ENCODE measurements at places on chromosomes 11 and 22.
A peak's percentile ranks its signal among the peaks of the same experiment; 100 is the strongest.

DNA sequence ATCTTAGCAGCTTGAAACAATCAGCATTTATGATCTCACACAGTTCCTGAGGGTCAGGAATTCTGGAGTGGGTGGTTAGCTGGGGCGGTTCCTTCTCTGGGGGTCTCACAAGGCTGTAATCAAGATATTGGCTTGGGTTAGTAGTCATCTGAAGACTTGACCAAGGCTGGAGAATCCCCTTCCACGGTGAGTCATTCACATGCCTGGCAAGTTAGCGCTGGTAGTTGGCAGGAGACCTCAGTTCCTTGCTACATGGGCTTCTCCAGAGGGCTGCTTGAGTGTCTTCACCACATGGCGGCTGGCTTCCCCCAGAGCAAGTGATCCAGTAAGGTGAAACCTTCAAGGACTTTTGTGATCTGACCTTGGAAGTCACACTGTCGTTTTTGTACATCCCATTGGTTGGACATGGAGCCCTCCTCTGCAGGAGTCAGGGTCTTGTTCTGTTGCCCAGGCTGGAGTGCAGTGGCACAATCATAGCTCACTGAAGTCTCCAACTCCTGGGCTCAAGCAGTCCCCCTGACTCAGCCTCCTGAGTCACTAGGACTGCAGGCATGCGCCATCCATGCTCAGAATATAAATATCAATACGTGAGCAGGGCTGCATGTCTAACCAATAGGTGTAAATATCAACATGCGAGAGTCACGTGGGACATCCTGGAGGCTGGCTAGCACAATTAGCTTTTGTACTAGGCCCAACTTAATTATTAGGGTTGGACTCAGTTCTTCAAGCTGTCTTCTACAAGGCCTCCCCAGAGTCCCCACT is 7.2 kb upstream of the NIPSNAP1 start:
- DNase-seq: no peak

GRCh38 chr22:44701824-44702478 is at the start of gene PRR5:
TSS of gene PRR5 (plus strand) at chr22:44702204. CDS start at chr22:44702475, 271 bp downstream.
- DNase-seq: no peak

- no peak for DNase-seq
Observed at GRCh38 chr11:20048246-20048645, 112.0 kb downstream of the DBX1 start.

GRCh38 chr22:35183917-35184316 is 73.4 kb upstream of the HMGXB4 start:
- DNase-seq: no peak

- DNase-seq: no peak
Observed at GRCh38 chr22:36016684-36017083, 11.9 kb downstream of the RBFOX2 start.

- peak; percentile 16 for DNase-seq
Observed at GRCh38 chr11:129375751-129376657, at the start of gene BARX2. TSS of gene BARX2 (plus strand) at chr11:129375848. CDS start at chr11:129376036, 188 bp downstream.

GRCh38 chr11:115674176-115674936 is 170.1 kb upstream of the CADM1 start:
- no peak for DNase-seq

DNA sequence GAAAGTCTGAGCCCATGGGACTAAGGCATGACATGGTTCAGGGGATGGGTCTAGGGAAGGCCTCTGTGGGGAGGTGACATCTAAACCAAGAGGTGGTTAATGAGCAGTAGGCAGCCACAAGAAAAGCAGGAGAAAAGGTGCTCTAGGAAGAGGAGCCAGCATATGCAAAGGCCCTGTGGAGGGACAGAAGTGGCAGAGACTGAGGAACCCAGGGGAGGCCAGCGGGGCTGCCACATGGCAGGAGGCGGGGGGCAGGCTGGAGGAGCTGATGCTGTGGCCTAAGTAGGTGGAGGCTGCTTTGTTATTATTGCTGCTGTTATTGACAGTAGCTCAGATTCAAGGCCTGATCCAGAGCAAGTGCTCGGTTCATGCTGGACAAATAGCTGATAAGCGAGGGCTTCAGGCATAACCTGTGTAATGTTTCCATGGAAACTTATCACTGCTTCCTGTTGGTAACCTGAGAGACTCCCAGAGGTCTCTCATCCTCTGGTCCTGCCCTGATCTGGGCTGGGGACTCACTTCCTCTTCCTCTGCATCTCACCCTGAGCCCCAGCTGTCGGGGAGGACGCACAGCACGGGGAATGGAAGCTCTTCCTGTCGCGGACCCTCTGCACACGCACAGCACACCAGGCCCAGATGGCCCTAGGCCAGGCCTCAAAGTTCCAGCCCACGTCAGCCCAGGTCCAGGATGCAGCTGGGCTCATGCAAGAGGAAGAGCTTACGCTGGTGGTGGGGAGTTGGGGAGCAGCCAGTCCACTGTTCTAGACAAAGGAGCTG is 75.2 kb upstream of the TP53I11 start:
- no peak for DNase-seq

DNA sequence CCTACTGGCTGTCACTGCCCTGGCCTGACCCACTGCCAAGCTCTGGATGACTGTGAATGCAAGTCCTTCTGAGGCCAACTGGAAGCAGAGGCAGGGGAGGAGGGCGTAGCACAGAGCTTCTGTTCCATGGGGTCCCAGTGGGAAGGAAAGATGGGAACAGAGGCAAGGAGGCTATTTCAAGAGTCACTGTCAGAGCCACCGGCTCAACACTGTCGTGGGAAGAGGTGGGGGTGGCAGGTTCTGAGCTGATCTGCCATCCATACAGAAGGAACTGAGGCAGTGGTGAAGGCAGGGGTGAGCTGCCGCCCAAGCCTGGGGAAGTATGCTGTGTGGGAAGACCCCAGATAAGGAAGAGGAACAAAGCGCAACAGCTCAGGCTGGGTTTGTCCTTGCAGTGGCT is 54.7 kb downstream of the SGSM3 start:
- DNase-seq: no peak

DNA sequence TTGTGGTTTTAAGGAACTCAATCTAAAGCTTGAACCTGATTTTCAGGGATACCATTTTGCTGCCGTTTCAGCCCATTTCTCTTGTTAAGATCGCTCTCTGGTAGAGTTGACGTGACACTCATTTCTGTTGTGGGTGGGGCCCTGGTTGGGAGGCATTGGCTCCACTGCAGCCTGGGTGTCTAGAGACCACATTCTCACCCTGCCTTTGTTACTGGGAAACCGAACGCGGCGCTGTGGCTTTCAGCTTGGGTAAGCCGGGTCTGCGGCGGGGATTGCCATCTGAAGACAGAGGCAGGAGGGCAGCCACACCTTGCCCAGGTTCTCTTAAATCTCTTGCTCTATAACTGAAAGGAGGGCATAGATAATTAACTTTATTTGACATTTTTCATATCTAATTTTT is 3.2 kb downstream of the EHF start:
- no peak for DNase-seq

GRCh38 chr11:32313477-32313876 is 121.9 kb downstream of the WT1 start:
- DNase-seq: no peak

DNA sequence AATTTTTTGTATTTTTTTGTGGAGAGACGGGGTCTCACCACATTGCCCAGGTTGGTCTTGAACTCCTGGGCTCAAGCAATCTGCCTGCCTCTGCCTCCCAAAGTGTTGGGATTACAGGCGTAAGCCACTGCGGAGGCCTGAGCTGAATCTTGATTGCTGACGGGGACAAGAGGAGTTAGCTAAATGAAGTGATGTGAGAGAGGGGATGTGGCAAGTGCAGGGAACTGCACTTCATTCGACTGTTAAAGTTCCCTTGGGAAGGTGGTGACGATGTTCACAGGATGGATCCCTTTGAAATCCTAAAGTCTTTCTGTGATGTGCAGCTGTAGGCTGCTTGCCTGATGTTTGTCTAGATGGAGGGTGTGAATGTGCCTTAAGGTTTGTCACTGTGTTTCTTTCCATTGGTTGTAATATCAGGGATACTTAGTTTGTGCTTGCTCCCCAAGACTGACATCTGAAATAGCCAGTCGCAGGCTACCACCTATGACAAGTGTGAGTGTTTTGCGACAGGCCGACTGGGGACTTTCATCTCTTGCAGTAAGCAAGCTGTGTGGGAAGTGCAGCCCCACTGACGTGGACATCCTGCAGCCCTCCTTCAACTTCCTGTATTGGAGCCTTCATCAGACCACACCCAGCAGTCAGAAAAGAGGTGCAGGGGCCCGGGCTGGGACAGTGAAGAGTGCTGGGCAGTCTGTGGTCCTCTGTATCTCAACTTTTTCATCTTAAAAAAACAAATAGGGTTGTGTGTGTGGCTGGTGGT is 19.6 kb upstream of the CCDC134 start:
- no peak for DNase-seq

GRCh38 chr11:44833877-44834452 is 107.2 kb downstream of the TSPAN18 start:
- no peak for DNase-seq

DNA sequence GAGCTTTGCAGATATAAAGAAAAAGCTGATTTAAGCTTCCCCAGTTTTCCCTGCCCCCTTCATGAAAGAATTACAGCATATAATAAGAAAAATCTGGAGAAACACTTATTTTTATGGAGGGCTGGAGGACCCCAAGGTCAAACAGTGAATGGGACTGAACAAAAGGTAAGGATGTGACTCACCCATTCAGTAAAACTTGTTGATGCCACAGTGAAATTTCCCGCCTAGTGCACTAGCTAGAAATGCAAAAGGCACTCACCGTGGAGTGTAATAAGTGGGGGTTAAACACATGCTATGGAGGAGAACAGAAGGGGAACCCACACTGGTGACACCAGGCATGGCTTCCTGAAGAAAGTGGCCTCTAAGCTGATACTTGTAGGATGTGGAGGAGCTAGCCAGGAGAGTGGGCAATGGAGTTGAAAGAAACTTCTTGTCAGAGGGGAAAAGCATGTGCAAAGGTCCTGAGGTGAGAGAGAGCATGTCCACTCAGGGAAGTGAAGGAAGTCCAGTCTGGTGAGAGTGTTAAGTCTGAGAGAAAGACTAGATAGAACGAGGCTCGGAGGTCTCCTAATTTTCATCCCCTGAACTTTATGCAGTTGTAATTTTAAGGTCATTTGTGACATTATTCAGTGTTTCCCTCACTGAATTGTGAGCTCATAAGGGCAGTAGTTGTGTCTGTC is 77.1 kb downstream of the MIAT start:
- DNase-seq: no peak

DNA sequence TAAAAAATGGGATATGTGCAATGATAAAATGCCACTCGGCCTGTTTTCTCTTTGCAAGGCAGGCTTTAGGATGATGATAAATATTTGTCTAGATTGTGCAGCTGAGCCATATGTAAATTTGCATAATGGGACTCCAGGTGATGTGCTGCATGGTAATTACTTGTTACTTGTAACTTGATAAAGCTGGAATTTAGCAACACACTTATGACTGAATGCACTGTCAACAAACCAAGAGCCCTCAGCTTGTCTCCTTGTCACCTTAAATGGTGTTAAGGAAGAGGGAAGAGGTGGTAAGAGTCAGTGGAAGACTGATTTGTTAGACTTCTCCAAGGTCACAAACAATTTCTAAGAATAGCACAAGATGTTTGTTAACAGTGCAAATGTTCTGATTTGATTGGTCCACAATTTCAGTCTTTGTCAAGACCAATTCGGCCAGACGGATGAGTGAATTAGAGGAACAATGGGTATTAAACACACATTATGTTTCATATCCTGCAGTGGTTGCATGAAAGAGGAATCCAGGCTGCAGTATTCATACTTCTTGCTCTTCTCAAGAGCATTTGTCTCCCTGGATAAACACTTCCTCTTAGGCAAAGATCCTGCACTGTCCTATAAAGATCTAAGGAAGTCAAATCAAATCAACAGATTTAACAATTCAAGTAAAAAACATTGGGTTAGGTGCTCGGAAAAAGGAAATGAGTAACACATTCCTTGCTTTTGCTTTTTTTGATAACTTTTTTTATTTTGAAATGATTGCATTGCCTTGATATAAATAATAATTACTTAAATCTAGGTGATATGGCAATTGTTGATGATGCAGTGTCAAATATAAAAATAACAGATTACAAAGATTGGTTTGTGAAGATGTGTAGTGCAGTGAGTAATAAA is 448.3 kb upstream of the DDI1 start:
- DNase-seq: no peak

Data from brain pericyte (primary cell).